Epithelial cell of esophagus (primary cell): ENCODE measurements at places on chromosomes 16 and 17.

DNA sequence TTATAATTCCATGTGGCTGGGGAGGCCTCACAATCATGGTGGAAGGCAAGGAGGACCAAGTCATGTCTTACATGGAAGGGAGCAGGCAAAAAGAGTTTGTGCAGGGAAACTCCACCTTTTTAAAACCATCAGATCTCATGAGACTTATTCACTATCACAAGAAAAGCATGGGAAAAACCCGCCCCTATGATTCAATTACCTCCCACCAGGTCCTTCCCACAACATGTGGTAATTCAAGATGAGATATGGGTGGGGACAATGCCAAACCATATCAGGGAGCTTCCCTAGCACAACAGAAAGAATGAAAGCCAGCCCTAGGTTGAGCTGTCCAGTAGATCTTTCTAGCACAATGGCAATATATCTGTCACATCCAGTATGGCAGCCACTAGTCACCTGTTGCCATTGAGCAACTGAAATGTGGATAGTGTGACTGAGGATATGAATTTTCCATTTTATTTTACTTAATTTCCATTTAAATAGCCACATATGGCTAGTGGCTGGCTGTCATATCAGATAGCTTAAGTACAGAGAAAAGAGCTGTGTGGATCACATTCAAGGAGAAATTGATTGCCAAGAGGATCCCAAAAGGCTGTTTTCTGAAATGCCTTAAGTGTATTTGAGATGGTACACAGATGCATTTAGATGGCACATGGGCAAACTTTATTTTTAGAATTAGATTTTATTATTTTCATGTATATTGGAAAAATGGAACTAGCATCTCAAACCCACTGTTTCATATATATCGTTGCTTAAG lies 273.0 kb downstream of the GRIN2A start:
- DNase-seq, result no peak

DNA sequence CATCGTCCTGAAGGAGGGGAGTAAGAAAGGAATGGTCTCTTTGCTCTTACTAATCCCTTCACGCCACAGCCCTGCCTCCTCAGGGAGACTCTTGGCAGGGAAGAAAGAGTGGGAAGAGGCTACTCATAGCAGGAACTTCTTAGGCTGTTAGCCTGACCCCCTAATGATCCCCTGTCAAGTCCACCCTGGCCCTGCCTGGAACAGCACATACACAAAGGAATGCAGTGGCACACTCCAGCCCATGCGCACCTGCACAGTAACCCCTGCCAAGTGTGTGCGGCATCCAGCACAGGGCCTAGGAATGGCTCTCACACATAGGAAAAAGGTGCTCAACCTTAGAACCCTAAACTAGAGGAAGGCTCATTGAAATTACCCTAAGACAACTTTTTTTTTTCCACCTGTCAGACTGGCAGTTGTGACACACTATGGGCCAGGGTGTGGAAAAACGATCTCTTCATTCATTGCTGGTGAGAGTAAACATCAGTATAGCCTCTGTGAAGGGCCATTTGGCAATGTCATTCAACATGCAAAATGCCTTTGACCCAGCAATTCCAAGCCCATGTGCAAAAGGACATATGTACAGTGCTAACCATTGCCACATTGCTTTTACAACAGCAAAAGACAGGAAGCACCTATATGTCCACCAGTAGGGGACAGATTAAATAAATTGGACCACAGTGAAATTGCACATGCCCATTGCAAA lies 50.1 kb downstream of the PIMREG start:
- peak; percentile 60 for DNase-seq

DNA sequence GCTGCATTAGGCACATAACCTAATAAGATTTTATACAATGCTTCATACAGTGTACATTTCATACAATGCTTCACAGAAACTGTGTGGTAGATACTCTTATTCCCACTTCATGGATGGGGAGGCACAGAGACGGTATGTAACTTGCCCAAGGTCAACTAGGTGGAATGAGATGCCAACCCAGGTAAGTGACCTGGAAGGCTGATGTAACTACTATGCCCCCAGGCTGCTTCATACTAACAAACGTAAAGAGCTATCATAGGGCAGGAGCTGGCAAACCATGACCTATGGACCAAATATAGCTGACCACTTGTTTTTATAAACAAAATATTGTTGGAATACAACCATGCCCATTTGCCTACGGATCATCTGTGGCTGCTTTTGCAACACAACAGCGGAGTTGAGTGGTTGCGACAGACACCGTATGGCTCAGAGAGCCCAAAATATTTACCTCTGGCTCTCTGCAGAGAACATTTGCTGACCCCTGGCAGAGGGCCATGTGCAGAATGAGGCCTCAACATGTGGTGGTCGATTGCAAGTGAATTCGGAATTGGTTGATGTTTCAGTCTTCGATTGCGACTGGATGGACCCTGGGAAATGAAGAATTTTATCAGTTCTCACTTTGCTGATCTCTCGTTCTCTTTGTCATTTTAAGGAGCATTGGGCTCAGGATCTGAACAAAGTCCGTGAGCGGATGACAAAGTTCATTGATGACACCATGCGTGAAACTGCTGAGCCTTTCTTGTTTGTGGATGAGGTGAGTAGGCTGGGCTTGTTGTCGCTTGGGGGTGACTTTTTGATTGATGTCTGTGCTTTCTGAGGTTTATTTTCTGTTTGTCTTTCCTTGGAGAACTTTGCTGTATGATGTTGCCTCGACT lies 109.7 kb downstream of the PLCG2 start:
- no peak for DNase-seq

DNA sequence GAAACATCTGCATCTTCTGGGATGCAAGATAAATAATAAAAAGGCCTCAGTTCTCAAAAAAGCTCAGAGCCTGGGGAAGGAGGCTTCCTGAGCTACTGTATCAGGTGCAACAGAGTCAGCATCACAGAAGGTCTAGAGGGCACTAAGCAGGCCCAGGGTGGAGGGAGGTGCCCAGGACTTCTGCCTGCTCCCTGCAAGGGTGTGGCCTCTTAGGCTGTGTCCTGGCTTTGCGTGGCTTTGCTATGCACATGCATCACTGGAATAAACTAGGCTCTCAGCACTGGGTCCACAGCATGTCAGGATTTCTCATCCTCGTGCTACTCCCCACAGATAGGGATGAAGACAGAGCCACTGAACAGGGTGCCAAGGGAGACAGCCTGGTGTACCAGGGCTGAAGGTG lies 25.5 kb downstream of the CDK5R1 start:
- DNase-seq, result no peak

GRCh38 chr16:81713796-81714195 lies 65.3 kb upstream of the PLCG2 start:
- no peak for DNase-seq

DNA sequence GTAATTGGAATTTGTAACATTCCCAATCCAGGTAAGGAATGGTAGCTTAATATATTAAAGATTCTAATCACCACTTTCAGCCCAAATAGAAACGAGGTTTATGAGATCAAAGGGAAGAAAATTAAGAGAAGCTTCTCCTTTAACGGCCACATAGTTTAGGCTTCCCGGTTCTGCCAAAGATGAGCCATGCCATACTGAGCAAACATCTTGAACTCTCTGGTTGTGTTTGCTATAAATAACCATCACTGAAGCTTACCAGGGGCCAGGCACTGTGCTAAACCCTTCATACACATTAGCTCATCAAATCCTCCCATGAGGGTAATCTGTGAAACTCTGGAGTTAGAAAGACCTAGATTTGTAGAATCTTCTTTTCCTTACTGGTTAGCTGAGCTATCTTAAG lies 2.8 kb downstream of the MYH11 start:
- DNase-seq, result no peak

GRCh38 chr17:1997927-1998742 lies 27.0 kb downstream of the RTN4RL1 start:
- DNase-seq, result no peak

GRCh38 chr17:6021627-6022026 lies 48.6 kb upstream of the WSCD1 start:
- DNase-seq, result no peak

DNA sequence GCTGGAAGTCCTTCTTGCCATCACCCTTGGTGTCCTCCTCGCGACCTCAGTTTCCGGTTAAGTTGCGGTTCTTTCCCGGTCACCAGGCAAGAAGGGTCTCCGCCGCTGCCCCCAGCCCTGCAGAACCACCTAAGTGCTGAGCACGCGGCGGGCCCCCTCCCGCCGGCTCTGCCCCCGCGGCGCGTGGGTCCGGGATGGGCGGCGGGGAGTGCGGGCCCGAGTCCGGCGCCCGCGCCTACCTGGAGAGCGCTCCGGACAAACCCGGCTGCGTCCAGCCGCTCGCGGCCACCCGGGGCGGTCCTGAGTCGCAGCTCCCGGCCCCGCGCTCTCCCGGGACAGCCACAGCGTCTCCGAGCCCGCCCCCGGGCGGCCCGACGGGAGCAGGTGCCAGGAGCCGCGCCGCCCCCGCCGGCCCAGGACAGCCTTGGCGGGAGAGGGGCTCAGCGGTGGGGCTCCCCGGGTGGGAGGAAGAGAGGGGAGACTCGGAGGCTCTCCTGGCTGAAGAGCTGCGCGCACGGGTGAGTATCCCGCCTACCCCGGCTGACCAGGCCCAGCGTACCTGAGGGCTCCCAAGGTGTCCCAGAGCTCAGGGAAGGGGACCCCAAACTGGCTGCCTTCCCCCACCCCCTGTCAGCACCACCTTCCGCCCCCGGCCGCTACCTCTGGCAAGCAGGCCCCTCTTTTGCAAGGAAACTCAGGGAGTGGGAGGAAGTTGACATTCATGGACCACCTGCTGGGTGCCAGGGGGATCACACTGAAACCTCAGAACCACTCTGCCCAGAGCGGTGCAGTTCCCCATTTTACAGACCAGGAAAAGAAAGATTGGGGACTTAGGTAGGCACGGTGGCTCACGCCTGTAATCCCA lies 22.2 kb upstream of the C17orf113 start:
- no peak for DNase-seq

DNA sequence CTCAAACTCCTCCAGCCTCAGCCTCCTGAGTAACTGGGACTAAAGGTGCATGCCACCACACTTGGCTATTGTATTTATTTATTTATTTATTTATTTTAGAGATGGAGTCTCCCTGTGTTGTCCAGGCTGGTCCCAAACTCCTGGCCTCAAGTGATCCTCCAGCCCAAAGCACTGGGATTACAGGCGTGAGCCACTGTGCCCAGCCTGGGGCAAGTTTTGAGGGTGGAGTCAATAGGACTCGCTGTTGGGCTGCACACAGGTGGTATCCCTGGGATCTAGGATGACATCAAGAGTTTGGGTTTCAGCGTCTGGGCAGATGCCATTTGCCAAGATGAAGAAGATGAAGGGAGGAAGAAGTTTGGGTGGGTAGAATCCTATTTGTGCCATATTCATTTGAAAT lies 213.9 kb downstream of the GSG1L start:
- DNase-seq, result no peak

GRCh38 chr17:57708410-57708809 lies 36.7 kb downstream of the CCDC182 start:
- no peak for DNase-seq

DNA sequence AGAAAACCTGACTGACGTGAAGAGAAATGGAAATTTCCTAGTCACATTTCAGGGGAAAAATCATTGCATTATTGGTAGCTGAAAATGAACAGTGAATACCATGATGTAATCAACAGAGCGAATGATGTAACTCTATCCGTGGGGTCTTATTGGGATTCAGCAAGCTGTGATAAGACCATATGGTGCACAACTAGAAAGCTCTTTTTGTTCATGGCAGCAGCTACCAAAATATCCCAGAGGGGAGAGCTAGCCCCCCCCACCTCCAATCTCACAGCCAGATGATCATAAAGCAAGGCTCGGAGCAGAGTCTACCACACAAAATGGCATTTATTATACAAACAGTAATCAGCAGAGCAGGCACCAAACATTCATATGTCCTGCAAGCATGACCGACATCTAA lies 22.2 kb upstream of the DNAH17 start:
- DNase-seq, result no peak

DNA sequence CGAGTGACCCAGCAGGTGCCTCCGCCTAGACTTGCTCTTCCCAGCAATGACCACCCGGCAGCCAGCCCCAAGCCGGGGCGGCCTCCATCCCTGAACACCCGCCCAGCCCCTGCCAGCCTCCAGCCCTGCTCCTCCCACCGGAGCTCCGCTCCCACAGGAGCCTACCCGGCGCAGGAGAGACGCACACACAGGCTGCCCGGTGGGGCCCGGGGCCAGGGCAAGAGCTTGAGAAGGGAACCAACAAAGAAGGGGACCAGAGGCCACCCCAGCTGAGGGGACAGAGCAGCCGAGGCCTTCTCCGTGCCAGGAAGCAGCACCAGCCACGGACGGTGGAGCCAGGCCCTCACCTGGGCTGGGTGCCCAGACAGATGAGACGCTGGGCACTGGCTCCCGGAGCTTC lies 13.8 kb downstream of the PKD1 start:
- DNase-seq, result no peak

- no peak for DNase-seq
Observed at GRCh38 chr16:75361936-75362335, 71.4 kb downstream of the CFDP1 start.

DNA sequence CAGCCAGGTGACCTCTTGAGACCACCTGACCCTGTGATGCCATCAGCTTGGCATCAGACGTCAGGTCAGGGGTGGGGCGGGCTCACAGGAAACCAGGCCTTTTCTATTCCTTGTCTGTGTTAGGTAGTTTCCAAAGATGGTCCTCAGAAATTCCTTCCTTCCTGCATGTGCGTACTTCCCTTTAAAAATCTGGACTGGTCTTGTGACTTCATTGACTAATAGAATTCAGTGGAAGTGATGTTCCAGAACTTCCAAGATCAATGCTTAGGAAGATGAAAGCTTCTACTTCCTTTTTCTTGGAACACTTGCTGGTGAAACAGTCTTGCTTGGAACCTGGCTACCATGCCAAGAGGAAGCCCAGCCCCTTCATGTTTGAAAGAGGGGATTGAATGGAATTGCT lies 10.0 kb upstream of the N4BP1 start:
- no peak for DNase-seq

DNA sequence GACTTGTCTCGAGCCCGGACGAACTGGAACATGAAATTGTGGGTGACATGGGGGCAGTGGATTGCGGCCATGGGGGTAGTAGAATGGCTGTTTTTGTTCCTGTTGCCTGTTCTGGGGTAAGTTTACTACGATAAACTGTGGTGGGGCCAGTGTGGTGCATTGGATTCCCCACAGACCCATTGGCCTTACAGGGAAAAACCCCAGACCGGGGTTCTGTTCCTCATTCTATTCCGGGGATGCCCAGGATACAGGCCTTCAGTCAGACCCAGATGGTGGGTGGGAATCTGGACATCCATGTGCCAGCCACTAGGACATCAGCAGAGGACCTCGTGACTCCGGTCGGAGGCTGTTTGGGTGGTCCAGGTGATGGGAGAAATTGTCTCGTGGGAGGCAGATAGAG lies 88.1 kb downstream of the ABCC1 start:
- no peak for DNase-seq

- DNase-seq, result no peak
Observed at GRCh38 chr17:66248285-66248684, 19.1 kb upstream of the APOH start.
